Esophagus mucosa (tissue), 1 donor: ENCODE measurements at places on chromosomes 13 and 19.
A peak's percentile ranks its signal among the peaks of the same experiment; 100 is the strongest.

DNA sequence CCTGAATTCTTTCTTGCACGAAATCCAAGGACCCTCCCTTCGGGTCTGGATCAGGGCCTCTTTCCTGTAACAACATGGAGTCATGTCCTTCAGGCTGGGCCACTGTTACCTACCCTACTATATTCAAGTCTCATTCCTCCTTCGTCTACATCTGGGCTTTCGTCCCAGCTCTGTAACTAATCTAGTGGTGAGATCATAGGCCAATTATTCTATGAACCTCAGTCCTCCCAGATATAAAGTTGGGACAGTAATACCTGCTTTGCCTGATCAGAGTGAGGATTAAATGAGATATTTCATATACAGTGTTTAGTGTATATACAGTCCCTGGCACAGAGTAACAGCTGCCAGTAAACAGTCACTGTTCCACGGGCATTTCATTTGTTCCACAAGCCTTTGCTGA, 48.3 kb upstream of the ATP12A start:
- peak; percentile 71 for ATAC-seq

- no peak for ATAC-seq
These were observed 4.5 kb downstream of the FGF9 start for GRCh38 chr13:21675095-21675991.

- no peak for ATAC-seq
These were observed 7.6 kb upstream of the IPO5 start for GRCh38 chr13:97945792-97946419.

GRCh38 chr19:6588508-6589345, 2.2 kb downstream of the CD70 start:
- no peak for ATAC-seq

GRCh38 chr19:7815325-7815724, 14.7 kb upstream of the EVI5L start:
- ATAC-seq = no peak

DNA sequence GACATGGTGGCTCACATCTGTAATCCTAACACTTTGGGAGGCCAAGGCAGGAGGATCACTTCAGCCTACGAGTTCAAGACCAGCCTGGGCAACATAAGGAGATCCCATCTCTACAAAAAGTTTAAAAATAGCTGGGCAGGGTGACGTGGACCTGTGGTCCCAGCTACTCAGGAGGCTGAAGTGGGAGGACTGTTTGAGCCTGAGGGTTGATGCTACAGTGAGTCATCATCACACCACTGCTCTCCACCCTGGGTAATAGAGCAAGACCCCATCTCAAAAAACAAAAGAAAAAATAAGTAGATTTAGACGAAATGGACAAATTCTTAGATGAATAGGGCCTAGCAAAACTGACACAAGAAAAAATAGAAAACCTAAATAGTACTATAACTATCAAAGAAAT, 10.4 kb upstream of the GNG8 start:
- ATAC-seq = no peak

GRCh38 chr13:50598338-50598737, 245.2 kb downstream of the DLEU7 start:
- peak; percentile 33 for ATAC-seq

GRCh38 chr13:103884101-103884723, 818.0 kb upstream of the SLC10A2 start:
- no peak for ATAC-seq

- ATAC-seq = no peak
These were observed 2.6 kb downstream of the SIGLEC5 start for GRCh38 chr19:51627491-51628138.

DNA sequence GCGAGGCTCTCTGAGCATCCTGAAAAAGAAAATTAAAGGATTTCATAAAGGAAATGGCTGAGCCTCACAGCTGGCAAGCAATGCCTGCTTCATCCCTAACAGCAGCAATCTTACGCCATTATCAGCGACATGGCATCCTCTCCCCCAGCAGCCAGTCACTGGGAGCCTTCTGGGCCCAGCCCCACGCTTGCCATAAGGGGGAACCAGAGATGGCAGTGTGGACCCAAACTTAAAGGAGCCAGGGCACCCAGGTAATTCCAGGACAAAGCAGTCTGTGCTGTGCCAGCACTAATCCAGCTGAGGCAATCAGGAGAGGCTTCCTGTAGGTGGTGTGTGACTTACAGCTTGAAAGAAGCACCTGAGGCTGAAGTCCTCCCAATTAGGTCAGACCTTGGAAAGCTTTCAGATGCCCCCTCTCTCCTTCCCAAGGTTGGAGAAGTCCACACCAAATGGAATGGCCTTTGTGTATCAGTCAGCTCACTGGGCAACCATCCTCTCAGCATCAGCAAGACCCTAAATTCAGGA, 10.3 kb downstream of the VSTM2B start:
- ATAC-seq = no peak

DNA sequence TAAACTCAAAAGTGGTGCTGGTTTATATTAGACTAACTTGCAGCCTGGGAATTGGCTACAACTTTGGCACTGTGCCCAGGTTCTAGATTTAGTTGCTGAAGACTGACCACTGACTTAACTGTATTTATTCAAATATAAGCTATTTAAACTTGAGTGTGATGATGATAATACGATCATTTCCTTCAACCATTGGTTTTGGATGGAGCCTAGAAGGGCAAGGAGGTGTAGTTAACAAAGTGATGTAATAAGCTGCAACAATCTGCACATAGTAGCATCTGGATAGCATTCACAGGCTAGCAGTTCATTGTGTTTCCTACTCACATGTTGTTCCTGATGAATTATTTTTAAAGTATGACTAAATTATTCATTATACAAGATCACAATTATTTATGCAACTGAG, 55.2 kb upstream of the DACH1 start:
- no peak for ATAC-seq

DNA sequence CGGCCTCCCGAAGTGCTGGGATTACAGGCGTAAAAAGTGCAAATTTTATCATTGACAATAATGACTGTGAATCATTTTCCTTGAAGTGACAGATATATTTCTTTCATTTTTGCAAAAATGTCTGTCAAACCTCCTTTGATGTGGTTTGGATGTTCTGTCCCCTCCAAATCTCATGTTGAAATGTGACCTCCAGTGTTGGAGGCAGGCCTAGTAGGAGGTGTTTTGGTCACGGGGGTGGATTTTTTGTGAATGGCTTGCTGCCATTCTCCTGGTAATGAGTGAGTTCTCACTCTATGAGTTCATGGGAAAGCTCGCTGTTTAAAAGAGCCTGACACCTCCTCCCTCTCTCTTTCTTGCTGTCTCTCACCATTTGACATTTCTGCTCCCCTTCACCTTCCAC, 5.5 kb upstream of the SLC1A6 start:
- no peak for ATAC-seq

GRCh38 chr19:16654140-16654539, 5.8 kb downstream of the SMIM7 start:
- no peak for ATAC-seq

- no peak for ATAC-seq
These were observed 386 bp downstream of the VAV1 start for GRCh38 chr19:6772866-6773322.

DNA sequence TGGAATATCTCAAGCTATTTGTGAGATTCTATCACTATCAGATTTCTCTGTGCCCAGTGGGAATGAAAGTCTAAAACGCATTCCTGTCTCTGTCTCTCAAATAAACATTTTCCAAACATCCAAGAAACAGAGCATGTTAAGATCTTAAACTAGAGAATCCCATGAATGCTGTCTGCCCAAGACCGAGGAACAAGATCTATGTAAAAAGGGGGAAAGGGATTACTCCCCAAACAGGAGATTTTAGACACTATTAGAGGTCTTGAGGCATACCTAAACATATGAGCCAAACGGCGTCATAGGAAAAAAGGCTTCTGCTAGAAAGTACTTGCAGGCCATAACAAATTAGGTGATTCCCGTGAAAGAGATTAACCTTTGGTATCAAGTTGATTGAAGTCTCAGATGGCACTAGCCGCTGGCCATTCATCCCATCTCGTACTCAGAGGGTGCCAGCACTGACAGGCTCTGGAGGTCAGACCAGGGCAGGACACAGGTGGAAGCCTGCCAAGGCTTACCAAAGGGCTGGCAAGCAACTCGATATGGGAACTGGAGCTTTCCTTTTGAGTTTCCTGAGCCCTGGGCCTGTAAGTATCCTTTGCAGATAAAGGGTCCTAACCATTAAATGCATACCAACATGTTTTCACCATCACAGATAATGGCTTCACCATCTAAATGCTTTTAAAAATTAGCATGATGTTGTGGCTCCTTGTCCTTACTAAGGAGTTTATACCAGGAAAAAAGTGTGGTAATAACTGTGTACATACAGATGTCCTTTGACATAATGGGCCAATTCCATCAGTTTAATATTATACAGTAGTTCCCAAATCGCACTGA, 225.2 kb downstream of the FOXO1 start:
- ATAC-seq = no peak

- ATAC-seq = peak; percentile 86
These were observed 23.3 kb downstream of the LYPD4 start for GRCh38 chr19:41821003-41821735.
